Germinal center (tissue), 1 donor: ENCODE measurements at places on chromosomes 2 and 18.

- no peak for DNase-seq
Observed at GRCh38 chr18:42412281-42412680, 457.2 kb downstream of the PIK3C3 start.

DNA sequence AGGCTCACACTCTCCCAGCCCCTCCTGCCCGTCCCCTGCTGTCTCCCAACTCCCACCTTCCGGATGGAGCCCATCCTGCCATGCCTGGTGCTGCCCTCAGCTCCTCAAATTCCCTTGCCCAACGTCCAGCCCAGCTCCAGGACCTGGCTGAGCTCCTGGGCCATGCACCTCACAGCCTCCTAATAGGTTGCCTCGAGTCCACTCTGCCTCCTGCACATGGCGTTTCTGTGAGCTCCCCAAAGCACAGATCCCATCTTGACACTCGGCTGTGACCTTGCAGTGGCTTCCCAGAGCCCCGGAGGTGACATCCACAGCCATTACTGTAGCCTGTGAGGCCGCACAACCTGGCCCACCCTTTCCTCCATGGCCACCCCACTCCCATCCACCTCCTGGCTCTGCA is 191.9 kb upstream of the SALL3 start:
- no peak for DNase-seq

GRCh38 chr2:11579867-11580659 is 46.2 kb downstream of the GREB1 start:
- DNase-seq: no peak

DNA sequence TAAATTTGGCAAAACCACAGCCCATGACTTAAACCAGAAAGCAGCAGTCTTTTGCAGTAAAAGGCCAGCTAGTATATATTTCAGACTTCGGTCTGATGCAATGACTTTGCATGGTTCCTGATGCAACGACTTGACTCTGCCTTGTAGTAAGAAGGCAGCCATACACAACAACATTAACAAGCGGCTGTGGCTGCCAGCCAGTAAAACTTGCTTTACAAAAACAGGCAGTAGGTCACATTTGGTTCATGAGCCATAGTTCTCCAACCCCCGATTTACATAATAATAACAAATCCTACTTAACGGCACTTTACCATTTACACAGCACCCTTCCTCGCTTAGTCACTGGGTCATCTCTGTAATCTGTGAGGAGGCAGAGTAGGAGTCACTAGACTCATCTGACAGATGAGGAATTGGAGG is 410.3 kb downstream of the LRATD1 start:
- no peak for DNase-seq

- DNase-seq: peak; percentile 26
Observed at GRCh38 chr2:174597345-174598047, at the start of gene WIPF1. WIPF1 (minus strand) TSS chr2:174597804; CDS start chr2:174585573, 12,231 bp downstream.

GRCh38 chr2:110101280-110101844 is 14.3 kb downstream of the MALL start:
- no peak for DNase-seq

DNA sequence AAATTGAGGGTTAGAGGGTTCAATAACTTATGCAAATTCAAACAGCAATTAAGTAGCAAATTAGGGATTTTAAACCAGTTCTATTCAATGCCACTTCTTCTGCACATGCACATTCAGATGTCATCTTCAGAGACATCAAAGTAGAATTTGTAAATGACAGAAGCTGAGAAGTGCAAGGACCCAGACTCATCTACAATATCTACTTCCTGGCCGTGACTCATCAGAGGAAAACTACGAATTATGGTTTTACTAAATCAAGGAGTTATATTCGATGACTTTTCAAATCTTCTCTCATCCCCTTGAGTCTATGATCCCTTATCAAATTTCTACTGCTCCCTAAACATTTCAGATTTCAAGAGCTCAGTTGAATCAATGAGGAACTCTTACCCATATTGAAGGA is 20.0 kb upstream of the STAT4 start:
- DNase-seq: no peak

DNA sequence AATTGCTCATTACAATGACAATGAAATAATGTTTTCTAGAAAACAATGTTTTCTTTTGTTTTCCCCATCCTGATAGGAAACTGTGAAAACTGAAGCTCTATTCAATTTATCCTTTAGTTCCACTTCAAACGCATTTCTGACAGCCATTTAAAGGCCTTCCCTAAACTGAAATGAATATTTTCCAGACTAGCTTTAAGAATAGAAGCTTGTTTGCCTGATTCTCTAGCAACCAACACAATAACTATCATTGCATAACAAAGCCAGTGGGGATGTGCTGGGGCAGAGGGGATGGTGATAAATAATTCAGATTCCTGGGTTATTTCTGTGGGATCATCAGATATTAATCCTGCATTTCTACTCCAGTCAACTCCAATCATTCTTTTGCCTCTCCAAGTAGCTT is 427.1 kb downstream of the RND3 start:
- no peak for DNase-seq

GRCh38 chr2:29864988-29865387 is 56.4 kb downstream of the ALK start:
- DNase-seq: no peak

GRCh38 chr2:9071032-9071431 is 67.5 kb upstream of the MBOAT2 start:
- DNase-seq: no peak

- no peak for DNase-seq
Observed at GRCh38 chr2:72271766-72272641, 124.3 kb upstream of the CYP26B1 start.

- no peak for DNase-seq
Observed at GRCh38 chr2:4792126-4792525, 900.1 kb upstream of the SOX11 start.

DNA sequence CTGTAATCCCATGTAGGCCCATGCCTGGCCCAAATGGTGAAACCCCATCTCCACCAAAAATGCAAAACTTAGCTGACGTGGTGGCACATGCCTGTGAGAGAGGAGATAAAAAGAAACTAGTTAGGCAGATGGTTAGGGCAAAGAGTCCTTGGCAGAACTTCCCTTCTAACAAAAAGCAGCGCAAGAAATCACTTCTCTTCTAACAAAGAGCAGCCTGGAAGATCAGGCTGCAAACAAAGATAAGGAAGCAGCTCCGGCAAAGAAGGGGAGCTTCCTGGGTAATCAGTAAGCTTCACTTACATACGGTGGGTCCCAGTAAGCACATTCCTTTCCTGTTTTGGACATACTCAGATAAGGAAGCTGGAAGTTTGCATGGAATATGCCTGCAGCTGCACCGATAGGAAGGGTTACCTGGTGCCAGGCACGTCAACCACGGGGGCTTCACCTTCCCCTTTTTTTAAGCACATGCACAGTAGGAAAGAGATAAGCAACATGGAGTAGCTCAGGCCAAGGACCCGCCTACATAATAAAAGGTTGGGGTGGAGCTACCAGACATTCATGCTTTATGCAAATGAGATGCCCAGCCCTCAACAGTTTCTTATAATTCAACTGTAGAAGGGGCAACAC is 61.0 kb upstream of the SLC25A52 start:
- no peak for DNase-seq

DNA sequence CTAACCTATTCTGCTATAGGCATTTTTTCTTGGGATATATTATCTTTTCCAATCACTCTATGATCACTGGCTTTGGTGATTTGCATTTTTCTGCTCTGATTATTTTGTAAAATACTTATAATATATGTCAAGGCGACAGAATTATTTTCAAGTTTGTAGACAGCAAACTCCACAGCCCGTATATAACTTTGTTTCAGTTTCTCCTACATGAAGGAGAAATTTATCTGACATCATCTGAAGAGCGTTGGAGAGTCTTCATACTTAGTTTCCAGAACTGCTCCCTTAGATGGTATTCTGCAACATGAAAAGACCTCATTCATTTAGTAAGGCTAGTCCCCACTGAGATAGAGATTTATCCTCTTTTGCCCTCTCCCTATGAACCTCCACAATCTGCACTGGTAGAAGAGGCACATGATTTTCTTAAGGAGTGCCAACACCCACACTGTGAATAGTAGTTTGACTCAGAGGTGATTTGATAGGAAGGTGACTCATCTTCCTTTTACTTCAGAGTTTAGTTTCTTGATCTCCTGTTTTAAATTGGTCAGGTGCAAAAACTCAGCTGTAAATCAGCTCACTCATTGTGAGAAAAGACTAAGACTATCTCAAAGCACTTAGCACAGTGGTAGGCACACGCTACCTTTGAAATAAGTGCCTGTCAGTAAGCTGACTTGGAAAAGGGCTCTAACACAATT is 1848.6 kb upstream of the CELF4 start:
- no peak for DNase-seq

- no peak for DNase-seq
Observed at GRCh38 chr2:66693076-66693965, 258.4 kb downstream of the MEIS1 start.

GRCh38 chr2:230873661-230874401 is 9.1 kb downstream of the ITM2C start:
- peak; percentile 75 for DNase-seq

- DNase-seq: no peak
Observed at GRCh38 chr18:13028869-13029268, 37.7 kb downstream of the CEP192 start.

DNA sequence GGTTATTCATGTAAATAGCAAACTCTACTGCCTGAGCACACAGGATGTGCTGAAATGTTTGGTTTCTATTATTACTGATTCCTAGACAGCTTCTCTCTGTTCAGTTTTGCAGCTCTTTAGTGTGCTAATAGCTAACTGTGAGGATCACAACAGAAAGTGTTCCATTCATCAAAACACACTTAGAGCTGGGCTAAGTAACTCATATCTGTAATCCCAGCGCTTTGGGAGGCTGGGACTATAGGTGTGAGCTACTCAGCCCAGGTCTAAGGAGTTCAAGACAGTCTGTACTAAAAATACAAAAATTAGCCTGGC is 63.2 kb downstream of the MOGAT1 start:
- no peak for DNase-seq

DNA sequence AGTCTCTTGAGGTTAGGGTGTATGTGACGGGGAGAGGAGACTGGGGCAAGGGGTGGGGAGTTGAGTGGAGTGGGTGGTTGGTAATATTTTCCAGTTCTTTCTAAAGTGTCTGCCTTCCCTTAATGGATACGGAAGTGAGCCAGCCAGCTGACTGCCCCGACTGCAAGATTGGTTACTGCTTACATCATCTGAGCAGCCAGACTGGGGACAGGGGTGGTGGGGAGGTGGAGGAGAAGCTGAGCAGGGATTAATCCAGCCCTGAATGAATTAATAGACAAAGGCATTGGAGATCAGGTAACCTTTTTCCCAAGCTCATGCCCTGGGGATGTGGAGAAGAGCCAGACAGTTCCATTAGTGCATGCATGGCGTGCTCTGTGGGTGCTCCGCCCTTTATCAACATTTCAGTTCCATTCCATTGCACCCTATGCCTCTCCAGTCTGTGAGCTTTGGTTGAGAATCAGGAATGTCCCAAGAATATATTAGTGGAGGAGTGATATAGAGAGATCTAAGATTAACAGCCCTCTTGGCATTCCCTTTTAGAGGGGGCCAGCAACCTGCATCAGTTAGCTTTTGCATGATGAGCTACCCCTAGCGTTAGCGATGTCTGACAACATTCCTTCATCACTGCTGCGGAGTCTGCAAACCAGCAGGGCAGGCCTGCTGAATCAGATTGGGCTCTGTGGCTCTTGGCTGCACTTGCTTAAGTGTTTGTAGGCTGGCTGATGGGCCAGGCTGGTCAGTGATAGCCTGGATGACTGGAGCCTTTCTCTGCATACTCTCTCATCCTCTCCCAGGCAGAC is 67.4 kb downstream of the TNP1 start:
- no peak for DNase-seq

DNA sequence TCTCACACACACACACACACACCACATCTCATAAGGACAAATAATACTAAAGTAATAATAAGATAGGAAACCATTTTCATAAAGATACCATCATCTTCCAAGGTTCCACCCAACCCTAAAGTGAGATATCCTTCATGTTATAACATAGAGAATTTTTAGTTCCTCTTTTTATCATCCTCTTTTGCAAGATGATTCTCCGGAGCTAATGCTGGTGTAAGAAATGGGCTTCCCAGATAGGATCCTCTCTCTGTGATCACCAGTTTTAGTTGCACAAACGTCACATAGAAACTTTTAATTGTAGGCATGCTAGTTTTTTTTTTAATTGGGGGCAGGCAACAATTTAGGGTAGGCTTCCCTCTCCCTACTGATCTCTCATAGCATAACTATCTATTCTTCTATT is 49.6 kb downstream of the ARHGAP25 start:
- no peak for DNase-seq

DNA sequence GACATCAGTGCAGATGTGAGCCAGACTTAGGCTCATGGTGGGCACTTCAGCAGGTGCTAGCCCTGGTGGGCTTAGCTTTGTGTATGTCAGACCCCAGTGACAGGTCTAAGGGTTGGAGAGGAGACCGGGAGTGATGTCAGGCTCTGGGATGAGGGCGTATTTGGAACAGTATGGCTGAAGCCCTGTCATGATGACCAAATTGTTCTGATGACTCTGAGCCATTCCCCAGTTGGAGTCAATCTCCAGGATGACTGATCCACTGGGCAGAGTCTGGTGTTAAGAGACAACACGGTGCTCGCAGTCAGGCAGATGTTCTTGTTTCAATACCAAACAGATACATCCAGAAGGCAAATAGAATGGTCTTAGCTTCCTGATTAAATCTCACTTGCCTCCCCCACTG is 241.5 kb downstream of the SOX11 start:
- no peak for DNase-seq

DNA sequence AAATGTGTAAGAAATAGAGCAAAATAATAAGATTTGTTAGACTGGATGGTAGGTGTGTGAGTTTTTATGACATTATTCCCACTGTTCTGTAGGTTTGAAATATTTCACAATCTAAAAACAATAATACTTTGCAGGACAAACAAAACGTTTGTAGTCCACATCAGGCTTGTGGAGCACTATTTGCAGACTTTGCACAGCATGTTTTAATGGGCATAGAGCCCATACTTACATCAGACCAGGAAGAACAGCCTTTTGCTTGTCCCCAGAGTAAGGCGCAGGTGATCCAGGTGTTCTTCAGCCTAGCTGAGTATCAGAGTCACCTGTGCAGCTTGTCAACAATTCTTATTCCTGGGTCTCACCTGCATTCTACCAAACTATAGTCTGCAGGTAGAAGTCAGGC is 9.1 kb upstream of the STK39 start:
- DNase-seq: no peak

DNA sequence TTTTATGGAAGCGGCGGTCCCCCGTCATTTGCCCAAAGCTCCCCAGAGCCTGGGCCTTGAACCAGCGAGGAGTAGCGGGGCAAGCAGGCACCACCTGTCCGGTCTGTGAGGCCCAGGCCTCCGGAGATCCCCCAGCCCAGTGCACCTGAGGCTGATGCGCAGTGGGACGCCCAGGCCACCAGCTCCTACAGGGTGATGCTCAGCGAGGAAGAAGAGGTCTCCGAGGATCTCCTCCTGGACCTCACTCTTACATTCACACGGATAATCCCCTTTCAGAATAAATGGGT is 220.2 kb downstream of the NDUFA10 start:
- DNase-seq: no peak
